ENCODE measurements at places on chromosomes 5 and 9.

- DNase-seq, result no peak
Observed at GRCh38 chr9:98929071-98929470, 14.6 kb upstream of the COL15A1 start.

GRCh38 chr9:95736370-95736769 is 139.1 kb upstream of the ERCC6L2 start:
- DNase-seq, result no peak

DNA sequence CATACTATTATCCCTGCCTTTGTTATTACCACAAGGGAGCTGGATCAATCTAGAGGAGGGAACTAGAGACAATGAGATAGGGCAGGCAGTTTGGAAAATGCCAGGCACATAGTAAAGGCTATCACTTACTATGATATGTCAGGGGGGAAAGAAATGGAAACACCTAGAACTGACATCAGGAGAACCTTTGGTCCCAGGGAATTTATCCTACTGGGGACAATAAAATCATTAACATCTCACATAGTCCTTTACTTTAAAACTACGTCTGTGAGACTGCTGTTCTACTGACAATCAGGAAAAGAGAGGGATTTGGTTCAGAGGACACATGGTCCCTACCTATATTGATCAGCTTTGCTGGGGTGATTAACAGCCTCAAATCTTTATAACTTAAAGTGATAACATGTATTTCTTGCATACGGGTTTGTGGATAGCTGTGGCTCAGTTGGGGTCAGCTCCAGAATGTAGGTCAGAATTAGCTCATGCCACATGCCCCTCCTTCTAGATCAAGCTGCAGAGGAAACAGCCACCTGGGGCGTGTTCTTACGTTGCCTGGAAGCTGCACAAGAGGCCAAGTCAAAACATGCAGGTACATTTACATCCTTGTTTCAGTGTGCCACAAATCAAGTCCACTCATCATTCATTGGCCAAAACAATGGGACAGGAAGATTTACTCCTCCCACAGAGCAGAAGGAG is 43.9 kb upstream of the ALDOB start:
- DNase-seq, result no peak

GRCh38 chr5:89020926-89021610 is 138.1 kb upstream of the MEF2C start:
- no peak for DNase-seq

GRCh38 chr5:58108511-58108910 is 351.4 kb downstream of the PLK2 start:
- DNase-seq, result no peak

DNA sequence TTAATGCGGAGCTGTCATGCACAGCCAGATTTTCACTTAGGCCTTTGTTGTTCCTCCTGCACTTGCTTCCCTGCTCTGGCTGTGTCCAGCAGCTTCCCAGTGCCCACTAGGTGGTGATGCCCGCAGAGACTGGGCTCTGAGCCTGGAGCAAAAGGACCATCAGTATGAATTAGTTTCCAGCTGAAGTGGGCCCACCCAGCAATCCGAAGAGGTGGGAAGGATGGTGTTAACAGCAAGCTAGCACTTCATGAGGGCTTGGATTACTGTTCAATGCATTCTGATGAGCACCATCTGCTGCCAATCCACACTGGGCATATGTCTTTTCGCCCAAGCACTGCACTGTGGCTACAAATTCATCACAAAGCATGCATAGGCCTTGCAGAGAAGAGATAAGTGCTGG is 459.1 kb downstream of the SPOCK1 start:
- no peak for DNase-seq

GRCh38 chr9:101047848-101048397 is 19.4 kb downstream of the PLPPR1 start:
- DNase-seq, result no peak

GRCh38 chr5:72477644-72478043 is 29.6 kb downstream of the ZNF366 start:
- no peak for DNase-seq

- peak; percentile 71 for DNase-seq
Observed at GRCh38 chr5:135462304-135462703, 10.2 kb upstream of the TIFAB start.

DNA sequence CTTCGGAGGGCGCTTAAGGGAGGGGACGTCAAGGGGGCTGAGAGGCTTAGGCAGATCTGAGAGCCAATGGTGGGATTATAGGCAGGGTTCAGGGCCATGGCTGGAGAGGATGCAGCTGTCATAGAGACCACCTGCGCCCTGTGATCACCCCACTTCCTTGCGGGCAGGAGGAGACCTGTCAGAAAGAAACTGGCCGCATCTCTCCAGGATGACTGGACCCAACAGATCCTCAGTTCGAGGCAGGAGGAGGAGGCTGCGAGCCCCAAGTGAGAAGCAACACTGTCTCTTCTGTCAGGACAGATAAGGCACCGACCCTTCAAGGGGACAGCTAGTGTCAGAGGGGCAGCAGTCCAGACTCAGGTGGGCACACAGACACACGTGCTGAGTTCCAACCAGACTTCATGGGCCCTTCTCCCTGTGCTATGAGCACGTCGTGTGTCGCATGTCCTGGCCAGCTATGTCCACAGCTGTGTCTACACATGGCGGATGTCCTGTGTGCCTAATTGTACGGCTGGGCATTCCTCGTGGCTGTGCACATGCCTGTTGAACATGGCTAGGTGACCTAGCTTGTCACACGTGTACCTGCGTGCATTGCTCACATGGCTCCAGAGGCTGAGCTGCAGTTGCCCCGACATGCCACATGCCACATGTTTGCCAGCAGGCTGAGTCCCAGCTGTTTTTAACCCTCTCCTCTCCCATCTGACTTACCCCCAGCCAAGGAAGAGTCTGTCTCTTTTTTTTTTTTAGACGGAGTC is 583 bp upstream of the AQP3 start:
- peak; percentile 51 for DNase-seq

DNA sequence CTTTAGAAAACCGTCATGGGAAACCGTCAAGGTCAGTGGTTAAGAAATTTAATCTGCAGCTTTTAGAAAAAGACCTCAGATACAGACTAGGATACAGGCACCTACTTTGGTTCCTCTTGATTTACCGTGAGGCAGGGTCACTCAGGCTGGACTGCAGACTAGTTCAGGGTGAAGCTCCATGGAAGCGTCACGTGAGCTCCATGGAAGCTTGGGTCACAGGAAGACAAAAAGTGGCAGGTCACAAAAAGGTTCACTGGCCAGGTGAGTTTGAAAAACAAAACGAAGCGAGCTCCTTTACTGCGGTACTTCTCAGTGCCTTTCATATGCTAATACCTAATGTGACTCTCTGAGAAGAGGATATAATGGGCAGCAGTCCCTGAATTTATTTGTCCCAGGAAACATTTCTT is 43.0 kb downstream of the PRRC2B start:
- no peak for DNase-seq

DNA sequence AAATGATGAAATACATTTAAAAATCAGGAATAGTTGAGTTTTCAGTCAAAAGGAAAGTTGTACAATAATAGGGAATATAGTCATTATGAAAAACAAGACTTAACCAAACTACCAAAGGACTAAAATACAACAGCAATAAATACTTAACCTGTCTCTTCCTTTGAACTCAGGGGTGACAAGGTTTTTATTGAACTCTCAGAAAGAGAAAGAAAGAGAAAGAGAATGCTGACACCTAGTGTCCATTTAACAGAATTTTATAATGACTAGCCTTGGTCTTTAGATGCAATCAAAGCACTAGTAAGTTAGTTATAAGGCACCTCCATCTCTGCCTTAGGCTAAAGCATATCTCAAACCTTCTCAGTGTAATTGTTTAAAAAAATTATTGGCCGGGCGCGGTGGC is 47.5 kb downstream of the UIMC1 start:
- DNase-seq, result peak; percentile 35

DNA sequence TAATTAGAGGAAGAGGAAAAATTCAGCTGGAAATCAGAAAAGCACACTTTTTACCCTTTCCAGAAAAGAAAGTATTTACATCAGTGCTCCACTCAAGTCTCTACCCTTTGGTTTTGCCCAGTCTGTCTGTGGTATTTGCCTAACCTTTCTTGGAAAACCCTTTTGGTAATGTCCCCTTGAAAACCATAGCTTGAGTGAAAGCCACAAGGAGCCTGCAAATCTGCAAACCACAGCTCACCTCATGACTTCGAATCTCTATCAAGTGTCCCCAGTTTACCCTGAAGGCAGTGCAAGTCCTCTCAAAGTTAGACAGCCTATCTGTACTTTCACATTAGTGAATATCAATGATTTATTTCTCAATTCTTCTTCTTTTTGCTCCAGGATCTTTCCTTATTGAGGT is 162.1 kb upstream of the TSLP start:
- DNase-seq, result no peak

DNA sequence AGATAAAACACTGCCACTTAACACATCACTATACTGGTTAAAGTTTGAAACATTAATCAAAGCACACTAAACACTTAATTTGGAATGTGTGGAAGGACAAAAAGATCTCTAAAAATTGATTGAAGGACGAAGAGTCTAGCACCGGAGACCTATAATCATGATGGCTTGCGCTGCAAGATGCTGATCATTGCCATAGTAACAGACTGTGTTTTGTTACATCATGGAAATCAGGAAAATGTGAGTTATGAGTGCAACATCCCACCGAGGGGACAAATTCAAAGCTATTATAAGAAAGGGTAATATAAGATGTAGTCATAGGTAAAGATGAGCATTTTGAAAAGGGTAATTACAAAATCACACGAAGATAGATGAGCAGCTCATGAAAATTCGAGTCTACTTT is 278.8 kb upstream of the CTNND2 start:
- DNase-seq, result no peak

DNA sequence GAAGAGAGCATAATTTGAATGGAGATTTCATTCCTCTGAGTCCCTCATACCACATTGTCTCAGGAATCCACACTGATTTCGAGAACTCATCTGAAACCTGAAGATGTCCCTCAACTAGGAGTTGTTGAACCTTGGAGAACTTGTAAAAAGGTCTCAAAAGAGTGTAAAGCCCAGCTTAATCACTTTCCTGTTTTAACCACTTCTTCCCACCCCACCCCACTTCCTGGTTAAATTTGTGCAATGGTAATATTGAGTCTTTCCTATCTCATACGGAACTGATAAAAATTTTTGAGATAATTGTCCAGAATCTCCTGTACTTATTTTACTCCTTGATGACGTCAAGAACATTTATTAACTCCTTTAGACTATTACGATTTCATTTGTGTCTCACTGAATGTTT is 240.7 kb downstream of the ARRDC3 start:
- no peak for DNase-seq

- DNase-seq, result no peak
Observed at GRCh38 chr9:7237473-7238246, 479.9 kb downstream of the KDM4C start.

DNA sequence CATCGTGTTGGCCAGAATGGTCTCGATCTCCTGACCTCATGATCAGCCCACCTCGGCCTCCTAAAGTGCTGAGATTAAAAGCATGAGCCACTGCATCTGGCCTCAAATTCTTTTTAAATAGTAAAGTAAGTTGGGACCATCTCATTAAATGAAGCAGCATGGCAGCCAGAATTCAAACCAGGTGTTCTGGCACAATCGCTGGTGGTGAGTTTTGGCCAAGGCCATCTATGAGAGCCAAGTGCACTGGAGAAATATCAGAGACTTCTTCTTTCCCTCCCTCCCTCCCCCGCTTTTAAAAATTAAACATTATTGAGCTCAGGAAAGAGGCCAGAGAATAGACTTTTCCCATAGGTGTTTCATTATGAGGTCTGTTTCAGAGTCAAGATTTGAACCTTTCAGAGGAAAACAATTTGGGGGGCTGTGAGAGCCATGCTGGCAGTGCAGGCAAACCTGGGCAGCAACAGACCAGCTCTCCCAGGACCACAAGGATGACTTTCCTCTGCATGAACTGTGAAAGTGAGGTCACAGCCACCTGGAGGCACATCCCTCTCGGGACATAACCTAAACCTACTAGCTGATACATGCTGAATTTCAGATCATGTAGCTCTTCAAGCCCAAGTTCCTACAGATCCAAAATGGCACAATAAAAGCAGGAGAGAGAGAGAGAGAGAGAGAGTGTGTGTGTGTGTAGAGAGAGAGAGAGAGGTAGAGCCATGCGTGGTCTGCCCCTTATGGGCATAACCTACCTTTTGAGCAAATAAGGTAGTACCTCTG is 94.6 kb upstream of the DMRT1 start:
- DNase-seq, result no peak

DNA sequence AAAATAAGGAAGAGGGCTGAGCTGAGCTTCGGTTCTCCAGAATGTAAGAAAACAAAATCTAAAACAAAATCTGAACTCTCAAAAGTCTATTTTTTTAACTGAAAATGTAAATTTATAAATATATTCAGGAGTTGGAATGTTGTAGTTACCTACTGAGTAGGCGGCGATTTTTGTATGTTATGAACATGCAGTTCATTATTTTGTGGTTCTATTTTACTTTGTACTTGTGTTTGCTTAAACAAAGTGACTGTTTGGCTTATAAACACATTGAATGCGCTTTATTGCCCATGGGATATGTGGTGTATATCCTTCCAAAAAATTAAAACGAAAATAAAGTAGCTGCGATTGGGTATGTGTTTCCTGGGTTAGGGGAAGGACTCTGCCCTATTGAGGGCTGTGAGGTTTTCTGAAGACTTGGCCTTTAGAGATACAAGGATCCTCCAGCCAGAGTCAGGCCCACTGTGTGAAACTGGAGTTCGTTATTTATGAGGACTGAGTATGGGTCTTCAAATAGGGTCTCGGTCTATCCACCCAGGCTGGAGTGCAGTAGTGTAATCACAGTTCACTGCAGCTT is 3.8 kb downstream of the EGR1 start:
- DNase-seq, result no peak

GRCh38 chr5:152427721-152428120 is 22.6 kb upstream of the NMUR2 start:
- no peak for DNase-seq

GRCh38 chr9:92293075-92293354 is 482 bp downstream of the IARS1 start:
- DNase-seq, result no peak

DNA sequence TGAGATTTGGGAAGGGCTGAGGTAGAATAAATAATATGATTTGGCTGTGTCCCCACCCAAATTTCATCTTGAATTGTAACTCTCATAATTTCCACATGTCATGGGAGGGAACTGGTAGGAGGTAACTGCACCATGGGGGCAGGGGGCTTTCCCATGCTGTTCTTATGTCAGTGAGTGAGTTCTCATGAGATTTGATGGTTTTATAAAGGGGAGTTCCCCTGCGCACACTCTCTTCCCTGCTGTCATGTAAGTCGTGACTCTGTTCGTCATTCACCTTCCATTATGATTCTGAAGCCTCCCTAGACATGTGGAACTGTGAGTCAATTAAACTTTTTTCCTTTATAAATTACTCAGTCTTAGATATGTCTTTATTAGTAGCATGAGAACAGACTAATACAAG is 115.5 kb upstream of the STARD4 start:
- no peak for DNase-seq

DNA sequence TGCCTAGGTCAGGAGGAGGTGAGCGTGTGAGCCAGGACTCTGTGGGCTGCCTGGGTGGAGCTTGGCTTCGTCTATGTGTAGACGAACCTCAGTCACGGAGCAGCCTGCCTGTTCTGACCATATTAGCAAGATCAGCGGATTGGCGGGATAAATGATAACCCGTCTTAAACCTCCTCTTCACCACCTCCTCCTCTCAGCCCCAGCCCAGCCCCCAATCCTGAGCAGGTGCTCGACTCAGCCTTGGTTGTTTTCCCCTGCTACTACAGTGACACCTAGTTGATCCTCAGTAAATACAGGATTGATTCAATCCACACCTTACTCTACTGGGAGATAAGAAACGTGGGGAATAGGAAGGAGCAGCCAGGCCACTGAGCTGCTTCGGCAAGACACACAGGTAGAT is 286.1 kb downstream of the IRX2 start:
- DNase-seq, result no peak

All from activated CD4-positive, alpha-beta T cell treated with anti-CD3 and anti-CD28 coated beads, Interleukin-2, Interleukin-6, amounts not matched to agents 100 ng/mL and 50 ng/mL, durations not matched to agents 16 hours and 8 hours (primary cell).